ENCODE measurements at places on chromosomes 7 and 10.

- DNase-seq, result no peak
Observed at GRCh38 chr7:129729511-129729910, 118.0 kb downstream of the NRF1 start.

GRCh38 chr7:128093614-128094570 lies 62.7 kb upstream of the LRRC4 start:
- DNase-seq, result no peak

GRCh38 chr7:42123716-42124115 lies 113.3 kb downstream of the GLI3 start:
- no peak for DNase-seq

DNA sequence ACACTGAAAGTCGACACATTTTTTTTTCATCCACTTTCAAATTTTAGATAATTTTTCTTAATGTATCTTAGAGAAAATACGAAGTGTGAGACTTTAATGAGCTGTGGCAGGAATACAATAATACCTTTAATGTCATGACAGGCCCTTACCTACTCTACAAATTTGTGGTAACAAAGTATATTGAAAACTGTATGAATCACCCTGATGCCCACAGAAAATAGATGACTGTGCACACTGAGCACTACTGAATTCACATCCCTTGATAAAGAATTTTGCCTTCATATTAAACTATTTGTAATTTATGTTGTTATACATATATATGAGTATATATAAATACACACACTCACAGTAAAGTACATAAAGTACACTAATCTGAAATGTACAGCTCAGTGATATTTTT lies 51.7 kb downstream of the AKR1D1 start:
- DNase-seq, result no peak

- DNase-seq, result no peak
Observed at GRCh38 chr10:130994191-130994590, 317.3 kb downstream of the TCERG1L start.

All from activated CD8-positive, alpha-beta memory T cell treated with anti-CD3 and anti-CD28 coated beads for 1 hour (primary cell).